ENCODE measurements at places on chromosomes 16 and 17.

- DNase-seq: no peak
Observed at GRCh38 chr17:38534498-38534885, 71.3 kb downstream of the SRCIN1 start.

DNA sequence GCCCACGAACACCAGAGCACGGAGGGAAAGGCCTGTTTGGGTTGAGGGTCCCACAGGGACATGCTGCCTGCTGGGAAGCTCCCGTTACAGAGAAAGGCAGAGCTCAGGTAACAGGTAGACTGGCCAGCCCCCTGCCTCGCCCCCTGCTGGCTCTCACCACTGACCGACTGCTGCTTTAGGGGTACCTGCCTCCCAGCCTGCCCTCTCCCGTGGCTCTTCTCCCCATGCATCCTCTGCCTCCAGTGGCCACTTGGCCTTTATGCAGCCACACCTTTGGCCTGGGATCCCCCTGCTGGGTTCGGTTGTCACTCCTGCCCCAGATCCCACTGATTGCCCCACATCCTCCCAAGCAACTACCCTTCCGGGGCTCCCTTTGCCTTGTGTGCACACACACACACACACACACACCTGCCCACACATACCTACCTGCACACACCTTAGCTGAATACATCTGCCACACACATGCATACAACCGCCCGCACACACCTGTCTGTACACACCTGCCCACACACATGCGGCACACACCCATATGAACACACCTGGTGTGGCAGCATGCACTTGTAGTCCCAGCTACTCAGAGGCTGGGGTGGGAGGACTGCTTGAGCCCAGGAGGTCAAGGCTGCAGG is 7.1 kb downstream of the MCRIP1 start:
- DNase-seq: no peak

DNA sequence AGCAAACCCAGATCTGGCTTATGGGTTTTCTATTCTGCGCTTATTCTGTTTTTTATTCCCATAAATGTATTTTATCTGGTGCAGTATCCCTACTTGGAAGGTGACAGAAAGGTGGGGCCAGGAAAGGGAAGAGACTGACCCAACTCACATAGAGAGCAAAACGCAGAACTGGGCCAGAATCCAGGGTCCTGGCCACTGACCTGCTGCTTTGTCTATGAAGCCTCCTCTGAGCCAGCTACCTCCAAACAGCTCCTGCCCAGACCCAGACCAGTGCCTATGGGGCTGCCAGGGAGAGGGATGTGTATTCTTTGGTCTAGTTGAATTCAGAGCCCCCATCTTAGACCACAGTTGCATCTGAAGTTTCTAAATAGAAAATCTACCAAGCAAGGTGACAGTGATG is 36.4 kb upstream of the CES5A start:
- DNase-seq: no peak

GRCh38 chr17:59683283-59683682 is 23.9 kb downstream of the PTRH2 start:
- DNase-seq: no peak

DNA sequence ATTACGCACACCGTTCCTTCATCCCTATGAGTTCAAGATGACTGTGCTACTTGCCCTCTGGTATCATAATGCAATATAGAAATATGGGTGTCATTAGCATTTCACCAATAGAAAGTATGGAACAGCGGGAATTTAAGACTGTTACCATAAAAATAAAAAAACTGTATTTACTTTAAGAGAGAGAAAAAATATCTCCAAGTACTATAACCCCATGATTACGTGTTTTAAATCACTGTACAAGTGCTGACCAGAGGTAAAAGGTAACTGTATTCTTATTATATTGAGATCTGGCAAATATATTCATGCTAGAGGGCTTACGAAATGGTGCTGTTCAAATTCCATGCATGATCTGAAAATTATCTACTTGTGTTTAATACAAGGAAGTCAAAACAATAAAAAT is 5.2 kb downstream of the SDR42E1 start:
- DNase-seq: no peak

- DNase-seq: no peak
Observed at GRCh38 chr16:82129881-82130280, 40.1 kb downstream of the MPHOSPH6 start.

- no peak for DNase-seq
Observed at GRCh38 chr17:74521701-74522201, 9.5 kb downstream of the CD300LB start.

GRCh38 chr17:1060991-1061390 is 64.1 kb downstream of the TIMM22 start:
- DNase-seq: no peak

DNA sequence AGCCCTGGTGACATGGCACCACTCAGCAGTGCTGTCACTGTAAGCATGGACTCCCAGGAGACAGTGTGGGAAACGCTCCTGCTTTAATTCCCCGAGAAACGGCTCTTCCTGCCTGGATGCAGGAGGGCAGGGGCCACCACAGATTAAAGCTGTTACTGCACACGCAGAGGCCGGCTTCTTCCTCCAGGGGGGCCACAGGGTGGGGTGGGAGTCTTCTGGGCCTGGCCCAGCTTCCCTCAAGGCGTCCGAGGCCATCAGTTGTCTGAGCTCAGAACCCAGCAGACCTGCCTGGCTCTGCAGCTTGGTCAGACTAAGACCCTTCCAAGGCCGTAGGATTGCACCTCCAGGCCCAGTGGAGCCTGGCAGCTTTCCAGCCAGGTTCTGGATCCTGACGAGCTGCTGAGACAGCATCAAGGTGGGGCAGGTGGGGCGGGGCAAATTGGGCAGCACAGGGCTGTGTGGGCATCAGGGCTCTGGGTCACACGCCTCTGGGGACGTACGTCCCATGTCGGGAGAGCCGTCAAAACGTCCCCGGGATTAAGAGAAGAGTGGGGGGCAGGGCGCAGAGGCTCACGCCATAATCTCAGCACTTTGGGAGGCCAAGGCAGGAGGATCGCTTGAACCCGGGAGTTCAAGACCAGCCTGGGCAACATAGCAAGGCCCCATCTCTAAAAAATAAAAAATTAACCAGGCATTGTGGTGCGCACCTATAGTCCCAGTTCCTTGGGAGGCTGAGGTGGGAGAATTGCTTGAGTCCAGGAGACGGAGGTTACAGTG is 5.0 kb upstream of the CAPN15 start:
- no peak for DNase-seq

DNA sequence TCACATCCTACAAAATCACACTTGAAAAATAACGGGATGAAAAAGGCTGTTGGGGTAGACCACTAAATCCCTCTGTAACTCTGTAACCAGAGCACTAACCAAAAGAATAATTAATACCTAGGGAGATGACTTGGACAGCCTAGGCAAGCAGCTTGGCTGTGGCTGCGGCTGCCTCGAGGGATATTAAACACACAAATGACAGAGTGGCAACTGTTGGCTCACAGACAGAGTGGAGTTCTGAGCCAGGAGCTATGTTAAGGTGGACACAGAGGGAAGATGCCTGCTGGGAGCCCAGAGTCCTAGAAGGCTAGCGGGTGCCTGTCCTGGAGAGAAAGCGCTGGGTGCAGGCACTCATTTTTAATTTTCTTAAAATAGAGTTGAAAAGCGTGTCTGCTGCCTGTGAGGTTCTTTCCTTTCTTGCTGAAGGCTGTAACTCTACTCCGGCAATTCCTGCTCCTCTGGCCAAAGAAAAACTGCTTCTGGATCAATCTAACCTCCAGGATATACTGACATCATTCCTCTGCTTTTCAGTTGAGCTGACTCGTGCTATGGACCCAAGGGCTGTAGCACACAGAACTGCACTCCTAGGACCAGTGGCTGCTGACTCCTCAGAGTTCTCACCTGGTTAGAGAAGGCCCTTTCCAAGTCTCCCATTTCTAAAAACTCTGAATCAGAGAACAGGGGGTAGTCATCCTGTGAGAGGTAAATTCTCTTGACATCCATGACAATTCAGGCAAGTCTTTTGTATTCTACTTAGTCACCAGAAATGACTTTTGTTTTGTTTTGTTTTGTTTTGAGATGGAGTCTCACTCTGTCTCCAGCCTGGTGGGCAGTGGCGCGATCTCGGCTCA is 147.9 kb downstream of the STX8 start:
- no peak for DNase-seq

DNA sequence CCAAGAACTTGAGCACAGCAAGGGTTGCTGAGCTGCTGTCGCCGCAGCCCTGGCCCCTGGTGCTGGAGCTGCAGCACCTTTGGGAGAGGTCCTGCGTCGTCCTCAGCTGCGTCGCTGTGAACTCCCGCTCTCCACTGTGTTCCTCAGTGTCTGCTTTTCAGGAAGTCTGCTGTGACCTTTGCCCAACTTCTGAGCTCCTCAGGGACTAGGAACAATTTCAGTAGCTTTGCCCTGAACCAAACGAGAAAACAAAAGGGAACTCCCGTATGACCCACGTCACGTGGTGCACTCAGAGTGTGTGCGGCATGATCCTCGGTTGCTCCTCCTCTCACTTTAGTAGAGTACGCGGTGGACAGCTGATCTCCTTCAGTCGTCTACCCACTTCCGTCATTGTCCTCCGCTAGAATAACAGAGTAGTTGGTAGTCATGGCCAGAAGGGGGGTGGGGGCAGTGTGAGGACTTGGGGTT is 44.2 kb downstream of the WDR45B start:
- no peak for DNase-seq

GRCh38 chr17:31841850-31842194 is 17.2 kb downstream of the COPRS start:
- DNase-seq: no peak

DNA sequence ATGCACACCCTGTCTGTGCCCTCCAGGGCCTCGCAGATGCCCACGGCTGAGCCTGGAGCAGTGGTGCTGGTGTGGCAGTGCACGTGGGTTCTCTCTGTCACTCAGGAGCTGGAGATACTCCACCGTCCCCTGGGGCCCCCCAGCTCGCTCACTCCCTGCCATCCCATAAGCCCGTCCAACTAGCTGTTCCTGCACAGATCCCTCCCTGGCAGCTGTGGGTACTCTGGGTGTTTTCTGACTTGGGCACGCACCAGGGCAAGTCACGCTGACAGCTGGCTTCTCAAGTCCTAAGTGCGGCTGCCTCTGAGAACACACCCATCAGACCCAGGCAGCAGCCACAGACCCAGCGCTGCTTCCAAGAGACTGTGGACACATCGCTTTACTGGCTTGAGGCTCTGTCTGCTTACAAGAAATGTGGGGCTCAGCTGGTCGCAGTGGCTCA is 25.4 kb upstream of the ITGB4 start:
- no peak for DNase-seq

DNA sequence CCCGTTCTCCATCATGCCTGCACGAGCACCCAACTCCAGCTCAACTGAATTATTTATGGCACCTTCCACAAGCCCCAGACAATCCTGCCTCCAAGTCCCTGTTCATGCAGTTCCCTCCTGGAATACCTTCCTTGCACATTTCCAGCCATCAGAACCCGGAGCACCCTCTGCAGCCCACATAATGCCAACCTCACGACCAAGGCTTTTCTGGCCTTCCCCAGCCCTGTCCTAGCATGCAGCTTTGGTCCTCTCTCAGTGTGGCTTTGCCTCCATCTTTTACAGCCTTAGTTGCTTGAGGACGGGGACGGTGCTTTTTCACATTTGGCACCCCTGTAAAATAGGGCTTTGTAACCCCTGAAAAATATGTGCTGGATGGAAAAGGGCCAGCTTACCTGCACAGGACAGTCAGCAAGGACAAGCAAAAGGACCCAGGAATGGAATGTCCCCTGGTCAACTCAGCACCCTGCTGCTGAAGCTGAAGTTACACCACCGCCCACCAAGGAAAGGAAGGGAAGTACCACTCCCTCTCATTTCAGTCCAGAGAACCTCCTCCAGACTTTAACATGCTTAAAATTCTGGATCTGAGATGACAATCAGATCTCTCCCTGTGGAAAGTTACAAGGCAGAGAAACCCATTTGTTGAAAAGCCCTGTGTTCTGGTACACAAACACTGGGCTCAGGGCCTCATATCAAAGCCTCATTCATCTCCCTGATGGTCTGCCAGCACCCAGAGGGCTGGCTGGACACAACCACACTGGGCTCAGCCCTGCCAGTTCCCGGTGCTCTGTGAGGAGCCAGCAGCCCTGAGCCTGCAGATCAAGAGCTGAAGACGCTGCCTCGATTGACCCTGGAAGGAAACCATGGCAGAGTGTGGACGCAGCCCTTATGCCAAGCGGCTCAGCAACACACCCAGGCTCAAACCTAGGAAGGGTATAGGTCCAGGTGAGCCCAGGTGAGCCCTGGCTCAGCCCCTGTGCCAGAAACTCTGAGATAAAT is 2.9 kb downstream of the SLC39A11 start:
- no peak for DNase-seq

DNA sequence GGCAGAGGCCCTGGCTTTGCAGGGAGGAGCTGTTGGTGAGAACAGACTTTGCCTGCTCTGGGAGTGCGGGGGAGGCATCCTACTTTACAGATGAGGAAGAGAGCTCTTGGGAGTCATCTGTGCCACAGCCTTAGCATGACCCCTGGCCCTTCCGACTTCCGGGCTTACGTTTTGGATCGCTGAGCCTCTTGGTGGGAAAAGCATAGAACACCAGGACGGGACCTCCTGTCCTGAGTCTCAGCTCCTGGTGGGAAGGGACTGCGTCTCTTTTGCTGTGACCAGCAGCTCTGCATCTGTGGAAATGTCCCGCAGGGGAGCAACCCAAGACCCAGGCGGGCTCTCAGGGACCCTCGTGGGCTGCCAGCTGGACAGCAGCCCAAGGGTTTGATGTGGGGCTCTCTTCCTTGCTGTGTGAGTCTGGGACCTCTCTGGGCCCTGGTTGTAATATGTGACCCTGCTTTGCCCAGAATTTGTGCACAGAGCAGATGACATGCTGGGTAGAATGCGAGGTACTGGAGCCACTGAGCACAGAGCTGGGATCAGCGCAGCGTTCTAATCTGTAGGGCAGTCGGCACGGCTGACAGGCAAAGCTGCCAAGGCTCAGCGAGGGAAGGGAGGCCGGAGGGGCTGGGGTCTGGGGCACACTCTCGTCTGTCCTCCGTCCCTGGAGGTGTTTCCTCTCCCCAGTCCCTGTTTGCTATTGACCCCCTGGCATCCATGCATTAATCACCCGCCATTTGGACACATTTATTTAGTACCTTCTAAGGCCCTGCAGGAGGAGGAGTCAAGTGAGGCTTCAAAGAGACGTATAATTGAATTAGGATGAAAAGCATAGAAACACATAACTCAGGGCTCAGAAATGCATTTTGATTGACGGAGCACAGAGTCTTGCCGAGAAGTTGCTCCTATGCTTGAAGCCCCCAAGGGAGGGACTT is 64.0 kb downstream of the NT5M start:
- DNase-seq: no peak

- DNase-seq: no peak
Observed at GRCh38 chr16:2519711-2520080, 475 bp upstream of the AMDHD2 start.
